Putamen (tissue), 1 donor: ENCODE measurements at places on chromosomes 2 and 18.
A peak's percentile ranks its signal among the peaks of the same experiment; 100 is the strongest.

- no peak for DNase-seq
Measured at GRCh38 chr2:200336980-200337615, 30.6 kb downstream of the SPATS2L start.

DNA sequence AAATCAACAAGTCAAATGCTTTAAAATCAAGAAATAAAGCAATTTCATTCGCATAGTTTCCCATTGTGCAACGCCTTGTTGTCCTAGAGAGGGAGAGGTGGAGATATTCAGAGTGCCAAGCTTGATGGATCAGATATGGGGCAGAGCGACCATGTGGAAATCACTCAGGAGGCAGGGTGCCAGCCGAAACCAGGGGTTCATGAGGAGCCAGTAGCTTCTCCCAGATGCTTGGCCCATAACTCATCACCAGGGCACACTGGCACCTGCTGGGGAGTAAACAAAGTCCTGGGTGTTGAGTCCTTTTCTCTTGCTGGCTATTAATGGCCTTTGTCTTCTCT is 53.0 kb upstream of the ASAP2 start:
- no peak for DNase-seq

DNA sequence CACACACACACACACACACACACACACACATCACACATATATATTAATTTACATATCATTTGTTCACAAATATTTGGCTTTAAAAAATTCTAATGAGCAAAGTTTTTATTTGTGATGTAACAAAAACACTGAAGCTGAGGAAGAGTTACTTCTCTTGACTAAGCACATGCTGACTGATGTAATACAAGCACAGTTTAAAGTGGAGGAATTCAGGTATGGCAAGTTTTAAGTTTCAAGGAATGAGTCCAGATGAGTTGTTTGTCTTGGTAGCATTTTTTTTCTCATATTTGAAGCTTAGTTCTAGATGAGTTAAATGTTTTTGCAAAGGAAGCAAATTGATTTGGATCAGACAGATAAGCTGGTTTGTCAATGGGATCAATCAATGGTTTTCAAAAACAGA is 20.2 kb upstream of the CALCRL start:
- no peak for DNase-seq

GRCh38 chr2:41989501-41990180 is 58.2 kb upstream of the PKDCC start:
- DNase-seq: no peak

DNA sequence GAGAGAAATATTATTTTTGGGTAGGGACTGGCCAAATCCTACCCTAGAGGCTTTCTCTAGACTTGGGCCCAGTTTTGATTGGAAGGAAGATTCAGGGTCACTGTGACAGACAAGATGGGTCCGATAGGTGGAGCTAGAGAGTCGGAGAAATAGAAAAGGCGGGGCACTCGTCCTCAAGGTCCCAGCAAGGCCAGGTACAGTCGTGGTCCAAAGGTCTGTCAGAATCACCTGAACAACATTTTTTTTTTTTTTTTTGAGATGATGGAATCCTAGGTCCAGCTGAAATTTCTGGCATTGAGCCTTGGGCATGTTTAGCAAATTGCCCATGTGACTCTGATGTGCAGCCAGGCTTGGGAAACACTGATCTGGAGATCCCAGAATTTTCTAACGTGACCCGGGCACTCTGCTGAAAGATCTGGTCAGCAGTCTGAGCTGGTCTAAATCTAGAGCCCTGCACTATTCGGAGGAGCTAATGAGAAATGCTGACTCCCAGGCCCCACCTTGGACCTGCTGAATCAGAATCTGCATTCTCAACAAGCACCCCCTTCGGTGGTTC is 23.0 kb upstream of the NTSR2 start:
- DNase-seq: peak; percentile 58

DNA sequence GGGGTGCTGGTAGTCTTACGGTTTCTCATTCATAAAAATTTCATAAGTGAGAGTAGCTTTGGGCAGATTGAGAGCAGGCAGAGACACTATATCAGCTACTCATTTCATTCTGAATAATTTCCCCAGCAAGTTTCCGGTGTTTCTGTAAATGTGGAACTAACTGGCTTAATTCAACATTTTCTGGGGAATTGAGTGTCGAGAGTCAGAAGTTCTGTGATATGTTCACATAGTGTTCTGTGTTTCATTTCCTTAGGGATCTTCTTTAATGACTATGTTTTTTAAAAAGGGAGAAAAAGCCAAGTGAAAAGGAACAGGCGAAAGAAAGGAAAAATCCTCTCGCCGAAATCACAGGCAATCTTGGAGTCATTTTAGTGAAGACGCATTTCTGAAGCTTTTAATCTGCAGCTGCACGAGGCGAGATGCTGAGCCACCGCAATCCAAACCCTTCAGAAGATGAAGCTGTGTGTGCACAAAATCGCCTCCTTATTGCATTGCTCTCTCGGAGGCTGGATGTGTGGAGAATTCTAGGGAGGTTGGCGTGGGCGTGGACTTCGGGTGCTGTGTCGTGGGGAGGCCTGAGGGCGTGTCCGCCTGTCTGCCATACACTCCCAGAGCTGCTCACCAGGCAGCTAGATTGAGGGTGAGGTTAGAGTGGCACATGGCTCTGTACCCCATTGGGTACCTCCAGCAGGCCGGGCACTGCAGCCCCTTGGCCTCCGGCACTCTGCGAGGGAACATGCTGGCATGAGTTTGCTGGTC is 38.4 kb upstream of the HDAC4 start:
- DNase-seq: peak; percentile 70

DNA sequence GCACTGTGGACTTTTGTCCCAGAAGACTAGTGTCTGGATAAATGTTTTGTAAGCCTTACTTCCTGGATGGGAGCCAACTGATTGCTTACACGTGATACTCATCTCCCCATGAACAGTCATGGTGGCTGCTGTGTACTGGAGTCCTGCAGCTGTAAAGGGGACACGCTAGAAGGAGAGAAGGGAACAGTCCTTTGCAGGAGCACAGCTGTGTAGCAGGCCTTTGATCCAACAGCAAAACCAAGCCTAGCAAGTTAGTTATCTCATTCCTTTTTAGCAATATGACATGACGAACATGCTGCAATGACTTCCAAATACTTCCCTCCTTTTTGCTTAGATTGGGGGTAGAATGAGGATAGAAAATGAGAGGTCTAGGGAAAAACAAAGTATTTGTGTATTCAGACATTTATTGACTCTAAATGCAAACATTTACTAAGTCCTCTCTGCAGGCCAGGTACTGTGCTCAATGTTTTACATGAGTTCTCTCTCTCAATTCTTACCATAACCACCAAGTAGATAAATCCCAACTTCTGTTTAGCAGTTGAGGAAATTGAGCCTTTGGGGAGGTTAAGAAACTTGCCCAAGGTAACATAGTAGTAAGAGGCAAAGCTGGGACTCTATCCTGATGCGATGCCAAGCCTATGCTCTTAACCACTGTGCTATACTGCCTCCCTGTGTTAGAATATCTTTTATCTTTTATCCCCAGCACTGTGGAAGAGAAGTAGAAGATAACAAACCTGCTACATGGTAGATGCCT is 55.4 kb upstream of the CD28 start:
- DNase-seq: peak; percentile 74

GRCh38 chr2:53786352-53786704 is 425 bp downstream of the ASB3 start:
- peak; percentile 15 for DNase-seq

GRCh38 chr2:203619267-203619878 is 84.3 kb upstream of the RAPH1 start:
- no peak for DNase-seq

- DNase-seq: peak; percentile 35
Measured at GRCh38 chr2:62147610-62148301, 48.2 kb upstream of the B3GNT2 start.

DNA sequence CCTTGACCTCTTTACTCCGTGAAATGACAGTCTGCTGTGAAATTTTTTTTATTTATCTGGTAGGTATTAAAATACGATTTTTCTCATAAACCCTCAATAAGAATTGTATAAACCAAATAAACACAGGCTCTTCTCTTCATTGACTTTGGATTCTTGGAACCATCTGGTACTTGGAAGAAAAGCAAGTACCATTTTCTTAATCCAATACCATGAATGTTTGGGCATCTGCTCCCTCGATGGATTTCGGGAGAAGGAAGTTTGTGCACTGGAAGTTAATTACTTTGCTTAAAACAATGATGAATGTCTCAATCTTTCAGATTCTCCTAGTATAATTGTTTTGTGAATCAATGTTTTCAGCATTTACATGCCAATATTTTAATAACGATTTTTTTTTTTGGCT is 5.3 kb upstream of the SCG2 start:
- DNase-seq: no peak

- no peak for DNase-seq
Measured at GRCh38 chr2:57937456-57937855, 109.2 kb upstream of the VRK2 start.

GRCh38 chr2:39164089-39164488 is 43.2 kb upstream of the SOS1 start:
- no peak for DNase-seq

DNA sequence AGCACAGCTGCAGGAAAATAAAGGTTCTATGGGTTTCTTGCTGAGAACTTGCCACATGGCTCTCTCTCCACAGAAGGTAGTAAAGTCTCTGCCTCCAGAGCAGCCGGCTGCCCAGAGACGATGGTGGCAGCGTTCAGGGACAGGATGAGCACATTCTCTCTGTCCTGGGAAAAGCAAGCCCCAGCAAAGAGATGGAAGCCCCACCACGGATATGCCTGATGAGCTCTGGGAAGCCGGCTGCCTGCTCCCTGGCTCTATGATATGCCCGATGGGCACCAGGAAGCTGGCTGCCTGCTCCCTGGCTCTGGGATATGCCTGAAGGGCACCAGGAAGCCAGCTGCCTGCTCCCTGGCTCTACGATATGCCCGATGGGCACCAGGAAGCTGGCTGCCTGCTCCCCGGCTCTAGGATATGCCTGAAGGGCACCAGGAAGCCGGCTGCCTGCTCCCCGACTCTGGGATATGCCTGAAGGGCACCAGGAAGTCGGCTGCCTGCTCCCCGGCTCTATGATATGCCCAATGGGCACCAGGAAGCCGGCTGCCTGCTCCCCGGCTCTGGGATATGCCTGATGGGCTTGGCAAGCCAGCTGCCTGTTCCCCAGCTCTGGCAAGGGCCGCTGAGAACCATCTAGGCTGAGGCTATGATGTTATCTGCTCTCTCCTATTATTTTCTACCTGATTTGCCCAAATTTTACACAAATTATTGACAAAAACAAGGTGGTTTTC is 21.5 kb upstream of the SNTG2 start:
- DNase-seq: no peak

- peak; percentile 37 for DNase-seq
Measured at GRCh38 chr2:219171231-219171651, 1.4 kb upstream of the SLC23A3 start.

DNA sequence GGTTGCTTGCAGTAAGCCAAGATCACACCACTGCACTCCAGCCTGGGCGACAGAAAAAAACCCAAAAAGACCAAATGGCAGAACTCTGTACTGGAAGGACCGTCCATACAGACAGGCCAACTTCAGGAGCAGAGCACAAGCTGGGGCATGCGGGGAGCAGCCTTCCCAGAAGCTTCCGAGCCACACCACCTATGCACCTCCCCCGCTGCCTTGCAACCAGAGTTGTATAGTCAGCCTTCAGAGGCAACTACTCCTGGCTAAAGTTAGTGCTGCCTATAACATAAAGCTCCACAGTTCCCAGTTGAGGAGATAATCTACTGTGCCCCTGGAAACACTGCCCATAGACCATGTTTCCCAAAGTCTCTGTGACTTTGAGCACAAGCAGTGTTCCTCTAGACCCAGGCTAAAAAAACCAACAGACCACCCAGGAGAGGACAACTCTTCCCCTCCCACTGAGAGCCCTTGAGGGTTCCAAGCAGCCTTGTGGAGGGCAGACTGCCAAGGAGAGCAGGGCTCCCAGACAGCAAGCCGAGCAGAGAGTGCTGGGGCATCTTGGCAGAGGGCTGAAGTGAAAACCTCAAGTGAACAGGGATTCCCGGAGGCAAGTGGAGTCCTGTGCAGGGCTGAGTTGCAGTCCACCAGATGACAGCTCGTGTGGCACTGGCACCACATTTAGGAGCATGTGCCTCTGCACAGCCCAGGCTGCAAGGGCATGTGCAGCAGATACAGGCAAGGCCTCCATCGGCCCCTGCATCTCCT is 6.8 kb downstream of the SFT2D3 start:
- no peak for DNase-seq

DNA sequence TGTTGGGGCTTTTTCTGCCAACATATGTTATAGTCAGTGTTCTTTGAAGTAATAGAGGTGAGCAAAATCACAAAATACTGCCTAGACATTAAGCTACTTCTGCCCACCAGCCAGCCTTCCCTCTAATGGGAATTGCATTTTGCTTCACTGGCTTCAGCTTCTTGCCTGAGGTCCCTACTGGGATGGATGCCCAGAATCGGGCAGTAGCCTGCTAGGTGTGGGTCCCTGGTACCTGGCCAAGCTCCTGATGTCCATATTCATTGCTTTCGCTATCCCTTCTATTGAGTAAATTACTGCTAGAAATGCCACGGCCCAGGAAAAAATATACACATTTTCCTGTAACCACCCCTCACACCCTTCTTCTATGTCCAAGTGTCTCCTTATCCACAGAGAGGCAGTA is 27.0 kb downstream of the CRYGD start:
- DNase-seq: no peak

DNA sequence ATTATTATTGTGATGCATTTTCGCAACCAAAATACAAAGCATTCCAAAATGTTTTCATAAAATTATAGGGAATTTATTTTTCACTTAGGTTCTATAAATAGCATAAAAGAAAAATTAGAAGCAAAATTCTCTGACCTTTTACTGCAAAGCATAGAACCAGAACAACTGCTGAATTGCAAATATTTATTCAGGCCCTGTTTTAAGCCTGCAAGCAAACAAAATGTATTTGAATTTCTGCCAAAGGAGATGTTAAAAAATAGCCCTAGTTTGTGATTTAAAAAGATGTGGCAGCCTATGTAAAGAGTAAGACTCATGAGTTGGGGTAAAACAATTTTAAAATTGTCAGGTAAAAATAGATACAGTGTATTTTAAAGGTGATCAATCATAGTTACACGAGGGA is 138.1 kb downstream of the KCNJ3 start:
- no peak for DNase-seq

DNA sequence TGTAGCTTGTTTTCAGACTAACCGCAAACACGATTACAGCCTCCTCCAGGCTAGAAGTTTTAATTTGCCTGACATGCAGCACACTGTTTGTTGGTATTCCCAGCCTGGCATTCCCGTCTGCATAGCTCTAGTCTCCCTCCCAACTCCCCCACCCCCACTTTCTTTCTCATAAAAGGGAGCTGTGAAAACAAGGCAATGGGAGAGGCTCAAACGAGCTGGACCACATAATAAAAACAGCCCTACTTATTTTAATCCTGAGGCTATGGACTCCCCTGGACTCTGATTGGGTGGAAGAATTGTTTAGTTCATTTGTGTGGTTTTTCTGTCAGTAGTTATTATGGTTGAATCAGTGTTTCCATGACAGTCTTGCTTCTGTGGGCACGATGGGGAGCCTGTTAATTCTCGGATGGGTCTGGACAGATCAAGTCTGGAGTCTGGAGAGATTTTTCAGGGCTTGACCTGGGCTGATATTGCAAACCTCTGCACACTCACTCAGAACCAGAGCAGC is 1.2 kb downstream of the STON1 start:
- no peak for DNase-seq

GRCh38 chr2:68115965-68116364 is 41.7 kb upstream of the PNO1 start:
- no peak for DNase-seq

GRCh38 chr18:25815659-25816058 is 274.8 kb downstream of the SS18 start:
- DNase-seq: no peak
